ENCODE measurements at places on chromosomes 2 and 18. TPM values are rescaled to one million over a fixed set of nuclear protein-coding genes. Genes with fewer than 3 reads are reported as not detected.

DNA sequence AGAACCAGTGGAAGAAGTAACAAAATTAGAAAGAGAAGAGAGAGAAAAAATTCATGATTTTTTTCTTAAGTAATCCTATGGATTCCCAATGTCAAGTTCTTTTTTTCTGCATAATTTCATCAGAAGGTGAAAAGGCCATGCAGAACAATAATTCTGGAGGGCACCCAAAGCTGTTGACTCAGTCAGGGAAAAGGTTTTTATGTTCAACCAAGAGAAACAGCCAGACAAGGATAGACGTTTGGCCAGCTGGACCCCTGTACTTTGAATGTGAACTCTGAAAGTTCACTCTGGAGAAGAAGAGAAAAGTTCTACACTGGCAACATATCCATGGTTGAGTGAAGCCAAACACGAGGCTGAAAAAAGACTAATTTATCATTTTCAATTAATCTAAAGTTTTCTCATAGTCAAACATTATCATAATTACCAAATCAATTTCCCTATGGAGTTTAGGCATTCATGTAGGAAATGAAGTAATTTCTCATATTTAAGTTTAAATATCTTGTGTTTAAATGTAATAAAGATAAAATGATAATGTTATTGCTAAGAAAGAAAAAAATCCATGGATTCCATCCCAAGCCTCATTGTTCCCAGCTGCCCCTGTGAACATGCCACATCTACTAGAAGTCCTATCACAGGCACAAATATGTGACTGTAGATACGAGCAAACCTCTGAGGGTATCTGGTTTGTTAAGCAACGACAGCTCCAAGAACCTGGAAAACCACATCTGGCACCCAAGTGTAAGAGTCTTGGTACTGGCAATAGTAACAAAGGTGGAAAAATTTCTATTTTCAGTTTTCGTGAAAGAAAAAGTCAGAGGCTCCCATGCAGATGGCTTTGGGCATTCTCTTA lies 742.7 kb upstream of the ACVR2A start:
- no peaks in the 10 kb centered on the region for H3K36me3 ChIP-seq
- H3K27ac ChIP-seq = no peak overlapping the region
- H3K27me3 ChIP-seq = no peaks in the 10 kb centered on the region
- DNase-seq = no peak

DNA sequence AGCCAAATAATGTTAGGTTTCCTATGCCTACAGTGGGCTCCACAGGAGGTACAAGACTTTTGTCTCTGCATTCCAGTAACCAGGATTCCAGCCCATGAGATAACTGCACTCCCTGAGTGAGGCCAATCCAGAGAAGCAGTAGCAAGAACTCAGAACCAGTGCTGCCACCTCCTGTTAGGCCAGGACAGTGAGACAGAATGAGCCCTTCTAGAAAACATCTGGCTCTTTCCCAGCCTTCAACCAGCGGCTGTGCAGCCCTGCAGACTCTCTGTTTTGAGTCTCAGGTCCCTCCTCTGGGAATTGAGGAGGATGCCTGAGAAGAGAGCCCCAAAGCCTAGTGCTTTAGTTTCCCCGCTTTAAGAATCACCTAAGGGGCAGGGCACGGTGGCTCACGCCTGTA lies 44.2 kb downstream of the ARID5A start:
- H3K36me3 ChIP-seq = no peaks in the 10 kb centered on the region
- DNase-seq = peak; percentile 56
- no peak overlapping the region for H3K27ac ChIP-seq
- no peak overlapping the region for H3K4me3 ChIP-seq

DNA sequence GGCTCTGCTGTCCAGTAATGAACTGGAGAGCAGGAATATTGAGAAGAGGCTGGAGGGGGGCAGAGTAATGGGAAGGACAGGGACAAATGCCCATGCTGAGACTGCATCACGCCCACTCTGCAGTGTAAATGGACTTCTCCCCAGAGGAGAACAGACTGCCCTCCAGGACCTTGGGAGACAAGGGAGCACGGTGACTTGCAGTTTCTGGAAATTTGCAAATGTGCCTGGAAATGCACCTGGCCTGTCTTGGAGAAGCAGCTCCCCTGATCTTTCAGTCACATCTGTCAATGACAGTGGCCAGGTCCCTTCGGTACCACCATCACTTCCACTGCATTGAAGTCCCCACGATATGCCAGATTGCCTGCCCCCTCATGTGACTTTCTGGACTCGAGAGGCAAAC lies 178.7 kb upstream of the SH3BP4 start:
- H3K27me3 ChIP-seq = no peaks in the 10 kb centered on the region
- no peaks in the 10 kb centered on the region for H3K4me1 ChIP-seq
- H3K4me3 ChIP-seq = no peak overlapping the region

DNA sequence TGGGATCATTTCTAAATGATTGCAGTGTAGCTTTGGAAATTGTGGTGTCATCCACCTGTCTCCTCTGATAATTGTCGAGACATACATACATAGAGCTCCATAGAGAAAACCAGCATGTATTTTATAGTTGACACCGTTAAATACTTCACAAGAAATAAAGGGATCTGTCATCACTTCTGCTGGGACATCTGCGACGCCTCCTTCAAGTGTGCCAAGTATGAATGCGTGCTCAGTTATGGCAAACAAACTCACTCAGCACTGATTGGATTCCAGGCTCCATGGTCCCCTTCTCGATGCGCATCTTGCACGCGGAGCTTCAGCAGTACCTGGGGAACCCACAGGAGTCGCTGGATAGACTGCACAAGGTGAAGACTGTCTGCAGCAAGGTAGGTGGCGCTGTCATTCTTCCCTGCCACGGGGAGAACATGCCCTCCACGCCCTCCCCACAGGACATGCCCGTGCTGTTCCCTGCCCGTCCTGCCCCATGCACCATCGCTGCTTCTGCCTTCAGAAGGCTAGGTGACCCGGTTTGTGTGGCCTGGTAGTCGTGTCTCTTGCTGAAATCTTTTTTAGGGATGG lies 64.1 kb downstream of the TRAPPC12 start:
- no peaks in the 10 kb centered on the region for H3K36me3 ChIP-seq
- peak; percentile 60 for DNase-seq
- H3K27me3 ChIP-seq = no peaks in the 10 kb centered on the region
- H3K4me1 ChIP-seq = no peaks in the 10 kb centered on the region

GRCh38 chr2:58644451-58644850 lies 403.3 kb upstream of the FANCL start:
- DNase-seq = no peak
- H3K4me1 ChIP-seq = 0 out of 2 replicates have a peak, but pooled peaks cover 7% of the 10 kb centered on the region
- H3K4me3 ChIP-seq = no peak overlapping the region
- H3K27me3 ChIP-seq = no peaks in the 10 kb centered on the region
- H3K36me3 ChIP-seq = no peaks in the 10 kb centered on the region

DNA sequence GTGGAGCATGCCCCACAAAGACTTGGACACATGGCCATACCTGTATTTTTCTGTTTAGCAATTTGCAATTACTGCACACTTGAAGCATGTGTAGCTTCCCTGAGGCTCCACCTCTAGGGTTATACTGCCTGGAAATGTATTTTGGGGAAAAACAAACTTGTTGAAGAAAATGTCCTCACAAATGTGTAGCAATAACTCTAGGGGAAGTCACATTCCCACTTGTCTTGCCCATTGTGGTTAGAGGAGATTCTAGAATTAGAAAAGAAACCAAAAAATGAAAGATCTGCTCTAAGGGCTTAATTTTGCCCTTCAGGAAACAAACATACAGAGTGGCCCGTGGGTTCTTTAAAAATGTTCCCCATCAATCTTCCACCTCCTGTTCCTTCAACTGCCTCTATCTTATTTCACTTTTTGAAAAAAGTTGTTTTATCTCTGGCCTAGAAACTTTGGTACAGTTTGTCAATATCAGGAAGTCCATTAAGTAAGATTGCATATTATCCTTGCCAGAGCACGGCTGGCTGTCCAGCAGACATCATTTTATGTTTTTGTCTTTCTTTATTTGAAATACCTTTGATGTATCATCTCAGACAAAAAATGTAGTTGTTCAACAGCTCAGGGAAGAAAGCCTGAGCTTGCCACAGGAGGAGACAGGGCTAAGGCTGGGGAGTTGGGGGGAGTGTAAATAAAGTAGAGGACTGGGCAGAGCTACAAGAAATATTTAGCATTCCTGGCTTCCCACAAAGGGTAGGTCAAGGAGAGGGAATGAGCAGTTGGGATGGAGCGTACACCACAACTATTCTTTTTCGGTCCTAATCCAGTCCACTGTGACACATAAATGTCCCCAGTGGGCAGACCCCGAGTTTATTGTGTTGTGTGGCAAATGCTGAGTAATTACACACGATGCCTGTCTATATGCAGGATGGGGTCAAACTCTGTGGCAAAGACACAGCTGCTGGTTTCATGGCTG lies 96.8 kb upstream of the CDC42EP3 start:
- H3K4me3 ChIP-seq = no peak overlapping the region
- no peaks in the 10 kb centered on the region for H3K4me1 ChIP-seq
- H3K36me3 ChIP-seq = no peaks in the 10 kb centered on the region
- H3K27me3 ChIP-seq = no peaks in the 10 kb centered on the region

The IL37 gene
- polyA plus RNA-seq = not detected

The RESP18 gene
- polyA plus RNA-seq = not detected

The GKN1 gene
- not detected for polyA plus RNA-seq

The ATP5MC3 gene
- polyA plus RNA-seq = 557 TPM

The CCDC85A gene
- polyA plus RNA-seq = 0.17 TPM

The IL1R2 gene
- polyA plus RNA-seq = not detected

The UGT1A8 gene
- polyA plus RNA-seq = not detected

The CCDC102B gene
- polyA plus RNA-seq = 3.4 TPM

Data from GM23338 (cell line).